ENCODE measurements at places on chromosomes 5 and 9.
A peak's percentile ranks its signal among the peaks of the same experiment; 100 is the strongest.

GRCh38 chr9:22447618-22448305 lies 1.1 kb downstream of the DMRTA1 start:
- no peak for DNase-seq

GRCh38 chr5:44294516-44294915 lies 94.7 kb downstream of the FGF10 start:
- DNase-seq = no peak

DNA sequence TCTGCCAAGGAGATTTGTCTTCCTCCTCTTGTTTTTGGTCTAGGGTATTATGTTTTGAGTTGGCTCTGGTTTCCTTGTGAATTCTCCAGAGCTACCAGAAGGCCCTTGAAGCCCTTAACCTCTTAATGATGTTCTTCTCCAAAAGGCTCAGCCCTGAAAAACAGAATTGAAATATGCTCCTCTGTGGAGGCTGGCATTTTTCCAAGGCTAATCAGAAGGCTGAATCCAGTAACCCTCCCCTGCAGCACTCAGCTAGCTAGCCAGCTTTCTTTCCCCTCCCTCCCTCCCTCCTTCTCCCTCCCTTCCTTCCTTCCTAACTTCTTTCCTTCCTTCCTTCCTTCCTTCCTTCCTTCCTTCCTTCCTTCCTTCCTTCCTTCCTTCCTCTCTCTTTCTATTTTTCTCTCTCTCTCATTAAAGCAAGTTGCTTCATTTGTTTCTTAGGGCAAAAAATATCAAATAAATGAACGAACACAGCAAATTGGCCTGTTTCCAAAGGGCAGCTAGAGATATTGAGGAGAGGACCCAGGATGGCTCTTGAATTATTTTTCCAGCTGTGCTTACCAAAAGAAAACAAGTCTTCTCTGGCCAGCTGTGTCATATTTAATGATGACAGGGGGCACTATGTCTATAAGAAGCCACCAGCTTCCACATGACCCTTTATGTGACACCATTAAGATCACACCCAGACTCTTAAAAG lies 38.7 kb downstream of the JAKMIP2 start:
- no peak for DNase-seq

DNA sequence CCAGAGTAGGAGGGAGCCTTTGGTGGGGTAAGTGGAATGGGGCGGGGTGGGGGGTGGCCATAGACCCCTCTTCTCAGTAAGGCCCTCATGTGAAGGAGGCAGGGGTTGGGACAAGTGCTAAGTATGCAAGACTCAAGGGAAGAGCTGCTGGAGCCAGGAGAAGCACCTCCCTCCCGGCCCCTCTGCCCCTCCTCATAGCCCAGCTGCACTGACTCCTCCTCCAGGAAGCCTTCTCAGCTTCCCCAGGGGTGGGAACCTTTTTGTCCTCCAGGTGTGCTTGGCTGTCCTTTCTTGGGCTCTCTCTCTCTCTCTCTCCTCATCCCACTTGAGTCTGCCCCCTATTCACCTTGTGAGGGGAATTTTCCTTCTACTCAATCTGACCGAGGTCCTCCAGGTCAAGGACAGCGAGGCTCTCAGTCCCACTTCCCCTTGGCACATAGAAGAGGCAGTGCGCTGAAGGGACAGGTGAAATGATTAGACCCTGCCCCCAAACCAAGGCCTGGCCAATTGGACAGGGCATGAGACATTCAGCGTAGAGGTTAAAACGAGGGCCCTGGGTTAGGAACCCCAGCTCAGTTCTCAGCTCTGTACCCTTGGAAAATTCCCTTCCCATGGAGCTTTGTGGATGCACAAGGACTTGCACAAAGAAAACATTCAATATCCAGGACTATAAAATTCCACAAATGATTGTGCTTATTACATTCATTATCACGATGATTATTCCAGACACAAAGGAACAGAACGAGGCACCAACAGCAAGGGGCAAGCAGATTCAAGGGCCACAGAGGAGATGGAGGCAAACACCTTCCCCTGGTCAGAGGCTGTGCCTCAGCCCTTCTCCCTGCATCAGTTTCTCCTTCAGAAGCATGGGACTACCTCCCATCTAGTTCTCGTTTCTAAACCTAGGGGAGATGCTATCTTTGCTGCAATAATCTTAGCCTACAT lies 45.6 kb upstream of the IL17B start:
- DNase-seq = no peak

DNA sequence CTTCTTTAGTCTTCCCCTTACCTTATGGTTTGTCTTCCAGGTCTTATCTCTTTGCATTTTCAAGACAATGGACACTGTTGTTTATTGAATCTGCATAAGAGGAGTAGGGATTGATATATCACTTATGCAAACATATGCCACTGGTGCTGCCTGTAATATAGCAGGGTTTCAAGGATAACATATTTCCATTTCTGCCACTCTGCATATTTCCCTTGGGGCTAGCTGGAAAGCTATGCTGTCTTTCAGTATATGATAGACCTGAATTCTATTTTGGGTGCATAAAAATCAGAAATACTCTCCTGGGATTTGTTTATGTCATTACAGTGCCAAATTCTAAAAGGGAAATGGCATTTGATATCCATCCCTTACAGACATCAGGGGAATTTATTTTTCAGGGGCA lies 400.2 kb downstream of the TLR4 start:
- DNase-seq = no peak

DNA sequence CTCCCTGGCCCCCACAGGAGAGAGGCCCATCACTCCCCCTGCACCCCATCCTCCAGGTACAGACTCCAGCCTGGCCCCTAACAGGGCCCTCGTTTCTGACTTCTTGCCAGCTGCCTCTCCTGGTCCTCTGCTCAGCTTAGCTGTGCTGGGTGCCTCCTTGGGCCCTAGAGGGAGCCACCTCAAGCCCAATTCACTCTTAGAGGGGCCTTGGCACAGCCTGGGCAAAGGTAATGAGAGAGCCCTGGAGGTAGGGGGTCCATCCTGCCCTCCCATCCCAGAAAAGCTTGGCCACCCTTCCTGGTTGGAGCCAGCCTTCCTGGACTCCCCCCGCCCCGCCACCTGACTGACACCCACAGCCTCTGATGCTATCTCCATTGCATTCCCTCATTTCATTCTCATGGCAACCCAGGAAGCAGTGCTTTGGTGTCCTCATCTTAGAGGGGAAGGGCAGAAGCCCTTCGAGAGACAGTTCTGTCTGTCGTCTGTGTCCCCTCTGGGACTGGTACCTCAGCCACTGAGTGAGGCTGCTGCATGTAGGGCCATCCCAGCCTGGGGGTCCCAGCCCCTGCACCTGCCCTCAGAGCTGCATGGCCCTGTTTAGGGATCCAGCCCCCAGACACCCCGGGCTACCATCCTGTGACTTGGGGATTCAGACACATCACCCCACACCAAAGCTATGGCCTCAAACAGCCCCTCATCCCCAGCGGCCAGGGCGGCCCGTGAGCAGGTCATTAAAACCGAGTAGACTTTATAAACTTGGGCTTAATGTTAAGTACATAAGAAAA lies 95.5 kb downstream of the BARX1 start:
- no peak for DNase-seq

DNA sequence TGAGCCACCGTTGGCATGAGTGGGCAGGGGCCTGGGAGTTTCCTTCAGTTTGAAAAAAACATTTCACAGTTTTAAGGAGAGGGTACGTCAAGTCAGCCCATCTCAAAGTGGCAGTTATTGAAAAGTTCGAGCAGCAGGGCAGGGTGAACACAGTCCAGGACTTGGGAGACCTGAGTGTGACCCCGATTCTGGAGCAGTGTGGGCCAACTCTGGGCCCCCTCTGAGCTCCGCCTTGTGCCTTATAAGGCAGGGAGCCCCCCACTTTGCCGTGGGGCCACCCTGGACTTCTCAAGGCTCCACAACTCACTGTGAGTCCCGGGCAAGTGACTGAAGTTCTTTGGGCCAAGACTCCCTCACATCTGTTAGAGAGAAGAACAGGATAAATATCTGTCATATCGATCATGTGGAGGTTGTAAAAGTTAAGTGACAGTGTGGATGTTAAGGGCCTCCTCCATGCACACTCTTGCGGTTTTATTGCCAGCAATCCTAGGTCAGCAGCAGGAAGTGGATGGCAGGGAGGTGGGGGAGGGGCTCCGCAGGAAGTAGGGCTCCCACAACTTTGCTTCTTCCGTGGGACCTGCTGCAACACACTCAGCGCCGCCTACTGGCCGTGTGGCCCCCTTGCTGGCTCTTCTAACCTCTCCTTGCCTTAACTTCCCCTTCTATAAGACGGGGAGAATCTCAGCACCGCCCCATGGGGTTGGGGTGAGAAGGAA lies 38.4 kb downstream of the HRH2 start:
- peak; percentile 75 for DNase-seq

- DNase-seq = no peak
Measured at GRCh38 chr5:178113841-178114324, 551 bp downstream of the N4BP3 start.

GRCh38 chr5:154858972-154859871 lies 795 bp downstream of the CNOT8 start:
- no peak for DNase-seq

Measured in chondrocyte (in vitro differentiated cells).